ENCODE measurements at places on chromosomes 16 and 17. TPM values are rescaled to one million over a fixed set of nuclear protein-coding genes. Genes with fewer than 3 reads are reported as not detected.

GRCh38 chr17:19755392-19755791 lies 7.3 kb upstream of the ALDH3A1 start:
- H3K27ac ChIP-seq, result no peak overlapping the region
- DNase-seq, result peak; percentile 26
- H3K4me1 ChIP-seq, result no peaks in the 10 kb centered on the region
- H3K27me3 ChIP-seq, result no peaks in the 10 kb centered on the region

- H3K36me3 ChIP-seq, result no peaks in the 10 kb centered on the region
- no peak overlapping the region for H3K4me3 ChIP-seq
- peak overlapping the region; percentile 29 for H3K27ac ChIP-seq
- no peaks in the 10 kb centered on the region for H3K27me3 ChIP-seq
These were observed 95.3 kb downstream of the SOCS1 start for GRCh38 chr16:11160676-11161115.

DNA sequence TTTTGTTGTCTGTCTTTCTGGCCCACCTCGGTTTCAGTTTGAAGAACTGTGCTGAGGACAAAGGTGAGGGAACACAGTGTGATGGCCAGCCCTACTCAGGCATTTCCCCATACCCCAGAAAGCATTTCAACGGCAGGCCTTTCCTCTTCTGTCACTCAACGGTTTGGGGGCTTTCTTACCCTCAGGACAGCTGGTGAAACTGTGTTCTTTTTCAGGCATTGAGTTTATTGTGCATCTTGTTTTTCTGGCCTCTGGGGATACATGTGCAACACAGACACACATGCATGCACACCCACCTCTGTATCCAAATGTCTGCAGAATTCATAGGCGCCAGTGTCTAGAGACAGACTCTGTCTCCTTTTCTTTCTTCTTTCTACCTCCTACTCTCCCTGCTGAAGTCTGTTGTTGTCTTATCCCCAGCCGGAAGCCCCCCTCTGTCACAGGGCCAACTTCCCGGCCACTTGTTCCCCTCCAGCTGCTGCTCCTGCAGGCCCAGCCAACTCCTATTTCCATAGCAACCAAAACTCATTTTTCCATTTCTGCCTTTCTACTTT lies 17.0 kb downstream of the CHD9 start:
- no peak for DNase-seq
- H3K27me3 ChIP-seq, result no peaks in the 10 kb centered on the region
- no peaks in the 10 kb centered on the region for H3K36me3 ChIP-seq
- no peaks in the 10 kb centered on the region for H3K4me1 ChIP-seq
- no peak overlapping the region for H3K4me3 ChIP-seq

DNA sequence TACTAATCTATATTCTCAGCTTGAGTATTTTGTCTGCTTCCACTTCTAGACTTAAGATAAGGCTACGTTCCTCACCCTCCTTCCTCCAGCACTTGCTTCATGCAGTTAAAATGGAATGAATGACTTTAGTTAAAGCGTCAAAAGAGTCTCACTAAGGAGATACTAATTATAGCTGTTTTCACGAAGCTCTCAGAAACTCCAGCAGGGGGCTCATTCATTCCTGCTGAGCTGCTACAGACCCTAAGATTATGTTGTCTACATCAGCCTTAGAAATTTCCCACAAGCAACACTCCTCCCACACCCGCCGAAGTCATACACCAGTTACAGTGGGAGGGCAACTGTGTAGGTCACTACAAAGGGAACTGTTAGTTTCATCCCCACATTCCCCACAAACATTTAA lies 57.0 kb upstream of the KIFC3 start:
- H3K4me3 ChIP-seq, result no peak overlapping the region
- H3K27me3 ChIP-seq, result no peaks in the 10 kb centered on the region
- H3K27ac ChIP-seq, result no peak overlapping the region
- DNase-seq, result no peak

DNA sequence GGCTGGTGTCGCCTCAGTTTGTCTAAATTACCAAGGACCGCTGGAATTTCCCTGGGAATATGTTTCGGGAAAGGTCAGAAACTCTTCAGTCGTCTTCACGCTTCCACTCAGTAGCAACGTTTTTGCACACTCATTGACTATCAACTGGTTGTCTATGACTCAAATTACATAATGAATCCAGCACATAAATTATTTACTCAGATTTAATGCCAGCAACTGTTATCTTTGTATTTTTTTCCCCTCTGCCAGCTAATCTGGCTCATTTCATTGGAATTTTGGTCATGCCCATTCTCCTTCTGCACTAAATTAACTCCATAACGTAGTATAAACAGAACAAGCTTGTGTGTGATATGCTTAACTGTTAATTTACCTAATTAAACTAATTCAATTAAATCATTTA lies 372.7 kb upstream of the ZFHX3 start:
- H3K27me3 ChIP-seq, result no peaks in the 10 kb centered on the region
- no peaks in the 10 kb centered on the region for H3K36me3 ChIP-seq
- DNase-seq, result no peak
- peaks cover 2% of the 10 kb centered on the region for H3K4me1 ChIP-seq
- H3K4me3 ChIP-seq, result no peak overlapping the region

- H3K4me3 ChIP-seq, result no peak overlapping the region
- no peaks in the 10 kb centered on the region for H3K36me3 ChIP-seq
- no peaks in the 10 kb centered on the region for H3K27me3 ChIP-seq
- H3K4me1 ChIP-seq, result no peaks in the 10 kb centered on the region
- no peak overlapping the region for H3K27ac ChIP-seq
These were observed 79.8 kb downstream of the NT5M start for GRCh38 chr17:17382971-17383370.

The CSH2 gene
- not detected for total RNA-seq

- no peaks in the 10 kb centered on the region for H3K27me3 ChIP-seq
- H3K27ac ChIP-seq, result no peak overlapping the region
- peaks cover 2% of the 10 kb centered on the region for H3K4me1 ChIP-seq
- H3K36me3 ChIP-seq, result no peaks in the 10 kb centered on the region
These were observed 8.8 kb upstream of the LPCAT2 start for GRCh38 chr16:55499951-55500529.

The ZSCAN10 gene
- not detected for total RNA-seq

GRCh38 chr16:86368261-86368660 lies 142.1 kb upstream of the FOXF1 start:
- no peaks in the 10 kb centered on the region for H3K27me3 ChIP-seq
- H3K27ac ChIP-seq, result no peak overlapping the region
- H3K4me3 ChIP-seq, result no peak overlapping the region
- no peaks in the 10 kb centered on the region for H3K4me1 ChIP-seq
- no peaks in the 10 kb centered on the region for H3K36me3 ChIP-seq

DNA sequence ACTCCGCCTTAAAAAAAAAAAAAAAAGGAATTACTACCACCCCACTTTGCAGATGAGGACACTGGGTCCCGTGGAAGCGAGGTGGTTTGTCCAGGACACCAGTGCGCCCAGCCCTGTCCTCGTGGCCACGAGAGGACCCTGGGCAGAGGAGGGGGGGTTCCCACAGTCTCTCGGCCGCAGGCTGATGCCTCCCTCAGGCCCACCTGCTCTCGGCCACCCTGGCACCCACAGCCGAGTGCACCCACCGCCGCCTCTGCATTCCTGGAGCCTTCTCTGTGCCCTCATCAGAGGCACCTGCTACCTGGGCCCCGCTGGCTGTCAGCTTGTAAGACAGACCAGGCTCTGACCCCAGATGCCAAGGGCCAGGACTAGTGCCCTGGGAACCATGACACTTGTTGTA lies 28.1 kb upstream of the PVALEF start:
- H3K27me3 ChIP-seq, result no peaks in the 10 kb centered on the region
- no peaks in the 10 kb centered on the region for H3K4me1 ChIP-seq
- H3K36me3 ChIP-seq, result no peaks in the 10 kb centered on the region
- DNase-seq, result no peak
- no peak overlapping the region for H3K27ac ChIP-seq
